ENCODE measurements at places on chromosomes 1 and 21.

GRCh38 chr1:75632350-75632949 lies 21.5 kb upstream of the SLC44A5 start:
- DNase-seq = peak; percentile 7

DNA sequence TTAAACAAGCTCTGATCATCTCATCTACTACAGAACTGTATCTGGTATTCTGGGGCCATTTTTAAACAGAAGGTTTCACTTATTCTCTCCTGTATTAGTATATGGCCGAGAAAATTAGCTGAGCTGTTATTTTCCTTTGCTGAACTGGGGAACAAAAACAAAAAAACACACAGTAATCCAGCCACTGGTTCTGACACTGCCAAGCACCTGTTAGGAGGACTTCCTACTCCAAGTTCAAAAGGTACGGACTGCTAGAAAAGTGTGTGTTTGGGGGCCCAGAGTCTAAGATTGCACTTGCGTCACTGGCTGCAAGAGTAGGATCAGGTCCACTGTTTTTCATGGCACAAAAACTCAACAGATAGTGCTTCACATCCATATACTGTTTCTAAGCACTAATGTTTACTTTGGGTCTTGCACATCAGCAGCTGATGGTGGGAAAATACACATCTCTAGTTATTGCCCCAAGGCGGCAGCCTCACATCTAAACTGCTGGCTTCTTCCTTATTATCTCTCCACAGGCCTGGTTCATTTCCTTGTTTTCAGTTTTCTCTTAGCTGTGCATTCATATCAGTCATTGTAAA lies 226.1 kb downstream of the FGGY start:
- DNase-seq = no peak

DNA sequence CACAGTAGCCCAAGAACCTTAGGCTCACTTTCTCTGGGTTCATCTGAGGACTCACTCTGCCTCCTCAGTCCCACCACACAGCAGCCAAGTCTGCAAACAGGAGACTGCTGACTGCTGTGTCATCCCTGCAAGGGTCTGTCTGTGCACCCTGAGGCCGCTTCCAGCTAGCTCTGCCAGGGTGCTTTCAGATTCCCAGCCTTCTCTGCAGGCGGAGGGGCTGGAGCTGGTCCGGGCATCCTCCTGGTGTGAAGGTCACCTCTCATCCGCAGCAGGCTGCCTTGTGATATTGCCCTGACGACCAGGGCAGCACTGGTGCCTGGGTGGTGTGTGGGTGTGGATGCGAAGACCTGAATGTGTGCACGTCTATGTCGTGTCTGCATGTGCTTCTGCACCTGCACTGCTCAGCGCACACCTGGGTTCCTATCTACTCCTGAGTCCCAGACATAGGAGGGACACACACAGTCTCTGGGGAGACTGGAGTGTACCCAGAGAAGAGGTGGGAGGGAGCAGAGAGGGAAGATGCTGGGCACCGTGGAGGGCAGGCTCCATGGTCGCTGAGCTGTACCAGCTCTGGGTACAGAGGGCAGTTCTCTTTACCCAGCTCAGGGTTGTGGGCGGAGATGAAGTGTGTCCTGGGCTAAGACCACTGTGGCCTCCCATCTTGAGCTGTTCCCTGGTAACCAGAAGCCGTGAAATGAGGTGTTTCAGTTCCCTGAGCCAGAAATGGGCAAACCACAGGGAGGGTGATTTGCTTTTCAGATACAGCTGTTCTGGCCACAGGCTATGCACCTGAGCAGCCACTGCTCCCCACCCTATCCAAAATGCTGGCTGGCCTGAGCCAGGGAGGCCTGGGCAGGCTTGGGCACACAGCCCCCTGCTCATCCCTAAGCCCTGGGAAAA lies 160.9 kb upstream of the CSF3R start:
- DNase-seq = peak; percentile 43

- no peak for DNase-seq
Observed at GRCh38 chr1:91428182-91428798, 23.7 kb upstream of the HFM1 start.

DNA sequence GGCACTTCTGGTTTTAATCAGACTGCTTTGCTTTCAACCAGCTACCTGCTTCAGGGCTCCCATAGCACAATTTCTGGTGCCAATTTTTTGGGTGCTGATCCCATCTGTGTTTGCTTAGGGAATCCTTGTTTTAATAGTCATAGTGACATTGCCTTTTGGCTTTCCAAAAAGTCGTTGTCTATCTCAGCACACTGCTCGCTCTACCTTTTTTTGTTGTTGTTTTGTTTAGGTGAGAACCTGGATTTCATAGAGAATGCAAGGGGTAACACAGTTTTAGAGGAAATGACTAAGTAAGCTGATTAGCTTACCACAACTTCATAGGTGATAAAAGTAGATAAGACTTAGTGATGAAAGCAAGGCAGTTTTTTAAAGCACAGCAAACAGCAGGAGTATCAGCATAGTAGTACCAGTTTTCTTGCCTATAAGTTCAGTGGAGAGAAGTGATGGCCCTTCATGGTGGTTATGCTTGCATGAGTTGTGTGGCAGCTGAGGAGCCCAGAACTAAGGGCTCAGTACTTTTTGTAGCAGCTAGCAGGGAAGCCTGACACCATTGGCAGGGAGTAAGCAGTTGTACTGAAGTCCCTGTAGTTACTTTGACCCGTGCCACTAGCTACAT lies 31.3 kb downstream of the NEK7 start:
- DNase-seq = no peak

- DNase-seq = no peak
Observed at GRCh38 chr1:44524655-44525500, 119.8 kb downstream of the RNF220 start.

DNA sequence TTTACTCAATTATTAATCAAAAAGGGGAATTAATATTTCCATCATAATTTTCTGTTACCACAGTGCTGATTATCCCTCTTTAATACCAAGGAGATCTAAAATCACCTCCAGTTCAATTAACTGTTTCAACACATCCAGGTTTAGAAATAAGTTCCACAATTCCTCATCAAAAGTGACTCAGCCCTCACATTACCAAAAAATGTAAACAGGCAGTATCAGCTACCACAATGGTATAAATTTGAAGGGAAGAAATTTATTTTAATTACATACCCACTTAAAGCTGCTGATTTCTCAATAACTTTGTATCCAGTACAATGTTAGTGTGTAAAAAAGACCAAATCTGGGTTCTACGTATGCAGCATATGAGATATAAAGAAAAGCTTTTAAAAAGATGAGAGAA lies 51.9 kb downstream of the EIF4G3 start:
- DNase-seq = no peak

- no peak for DNase-seq
Observed at GRCh38 chr1:73784026-73784425, 413.9 kb downstream of the LRRIQ3 start.

DNA sequence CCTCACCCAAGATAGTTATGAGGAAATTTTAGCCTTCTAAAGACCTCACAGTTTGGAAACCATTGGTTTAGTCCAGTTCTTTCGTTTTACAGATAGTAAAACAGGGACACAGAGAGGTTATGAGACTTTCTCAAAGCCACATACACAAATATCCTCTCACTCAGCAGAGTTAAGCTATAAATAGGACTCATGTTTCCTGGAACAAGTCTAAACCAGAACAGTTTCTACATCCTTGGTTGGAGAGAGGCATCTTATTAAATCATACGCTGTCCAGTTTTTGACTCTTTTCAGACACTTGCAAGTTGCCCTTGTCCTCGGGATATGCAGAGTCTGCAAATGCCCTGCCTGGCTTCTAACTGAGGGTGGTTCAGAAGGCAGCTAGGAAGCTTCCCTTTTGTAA lies 462.1 kb upstream of the DEPDC1 start:
- no peak for DNase-seq

DNA sequence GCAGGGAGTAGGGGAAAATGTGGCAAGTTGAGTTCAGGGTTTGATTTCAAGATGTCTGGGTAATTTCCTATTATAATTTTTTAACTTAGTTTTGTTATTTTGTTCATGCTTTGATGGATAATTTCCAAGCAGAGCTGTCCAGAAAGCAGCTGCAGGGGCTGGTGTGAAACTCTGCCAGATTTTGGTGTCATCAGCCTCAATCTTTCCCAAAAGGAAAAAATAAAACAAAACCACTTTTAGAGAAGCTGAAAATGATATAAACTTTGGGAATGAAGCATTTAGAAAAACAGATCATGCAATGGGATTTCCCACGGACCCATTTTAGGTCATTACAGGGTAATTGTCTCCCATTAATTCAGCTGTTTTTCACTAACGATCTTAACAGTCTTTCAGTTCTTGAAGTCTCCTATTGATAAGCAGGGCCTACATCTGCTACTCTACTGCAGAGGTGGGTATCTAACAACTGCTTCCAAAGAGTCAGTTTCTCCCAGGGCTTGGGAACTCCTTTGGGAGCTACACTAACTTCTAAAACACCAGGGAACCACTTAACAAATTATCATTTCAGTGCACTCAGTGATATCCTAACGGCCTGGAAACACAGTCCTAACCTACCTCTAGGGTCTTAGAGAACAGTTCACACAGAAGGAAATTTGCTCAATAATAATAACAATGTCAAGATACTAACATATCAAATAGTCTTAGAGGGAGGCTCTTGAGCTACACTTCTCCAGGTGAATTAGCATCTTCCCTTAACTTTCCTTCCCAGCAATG lies 12.3 kb downstream of the ZNF436 start:
- DNase-seq = no peak

- DNase-seq = no peak
Observed at GRCh38 chr1:111234866-111235265, 7.4 kb downstream of the CHI3L2 start.

DNA sequence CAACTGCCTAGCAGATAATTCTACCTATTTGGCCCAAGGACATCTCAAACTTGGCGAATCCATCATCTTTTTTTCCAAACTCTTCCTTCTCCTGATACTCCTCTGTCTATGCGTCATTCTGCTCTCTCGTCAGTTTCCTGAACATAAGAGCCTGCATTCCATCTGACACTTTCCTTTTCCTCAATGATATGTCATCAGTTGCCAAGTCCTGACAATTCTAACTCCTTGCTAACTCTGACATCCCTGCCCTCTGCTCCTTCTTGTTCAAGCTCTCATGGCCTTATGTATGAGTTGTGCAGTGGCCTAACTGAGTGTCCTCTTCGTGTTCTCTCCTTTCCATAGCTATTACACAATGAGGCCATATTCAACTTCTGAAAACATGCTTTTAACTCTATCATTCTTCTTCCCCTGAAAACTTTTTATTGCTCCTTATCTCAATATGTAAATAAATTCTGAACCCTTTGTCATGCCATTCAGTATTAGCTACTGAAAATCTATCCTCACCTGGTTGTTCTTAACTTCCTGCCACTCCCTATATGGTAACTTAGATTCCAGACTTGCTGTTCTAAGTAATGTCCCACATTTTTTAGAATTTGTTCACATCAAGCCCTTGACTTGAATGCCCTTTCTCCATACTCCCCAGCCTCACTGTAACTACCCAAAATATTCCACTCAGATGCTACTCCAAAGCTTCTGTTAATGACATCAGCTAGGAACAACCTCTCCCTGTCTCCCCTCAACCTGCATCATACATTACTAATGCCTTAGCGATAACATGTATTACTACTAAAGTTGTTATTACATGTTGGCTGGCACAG lies 11.5 kb downstream of the PALMD start:
- no peak for DNase-seq

GRCh38 chr1:36725151-36725550 lies 242.4 kb upstream of the CSF3R start:
- DNase-seq = no peak

- DNase-seq = no peak
Observed at GRCh38 chr1:55053265-55053954, 14.1 kb downstream of the PCSK9 start.

GRCh38 chr1:192160196-192160595 lies 1.9 kb downstream of the RGS18 start:
- no peak for DNase-seq

Data from BE2C (cell line).